ENCODE measurements at places on chromosomes 7 and 10.
A peak's percentile ranks its signal among the peaks of the same experiment; 100 is the strongest.

- no peak for DNase-seq
Observed at GRCh38 chr7:149620961-149621360, 123.4 kb upstream of the ZNF746 start.

GRCh38 chr7:102288285-102288930 is 1.7 kb downstream of the SH2B2 start:
- DNase-seq, result peak; percentile 44

- DNase-seq, result no peak
Observed at GRCh38 chr10:89158446-89158845, 48.7 kb downstream of the CH25H start.

GRCh38 chr10:114920459-114920858 is 17.5 kb upstream of the TRUB1 start:
- no peak for DNase-seq

GRCh38 chr10:60203993-60204618 is 185.6 kb downstream of the ANK3 start:
- DNase-seq, result peak; percentile 69

GRCh38 chr10:101693651-101693977 is 1.4 kb downstream of the FBXW4 start:
- DNase-seq, result no peak

DNA sequence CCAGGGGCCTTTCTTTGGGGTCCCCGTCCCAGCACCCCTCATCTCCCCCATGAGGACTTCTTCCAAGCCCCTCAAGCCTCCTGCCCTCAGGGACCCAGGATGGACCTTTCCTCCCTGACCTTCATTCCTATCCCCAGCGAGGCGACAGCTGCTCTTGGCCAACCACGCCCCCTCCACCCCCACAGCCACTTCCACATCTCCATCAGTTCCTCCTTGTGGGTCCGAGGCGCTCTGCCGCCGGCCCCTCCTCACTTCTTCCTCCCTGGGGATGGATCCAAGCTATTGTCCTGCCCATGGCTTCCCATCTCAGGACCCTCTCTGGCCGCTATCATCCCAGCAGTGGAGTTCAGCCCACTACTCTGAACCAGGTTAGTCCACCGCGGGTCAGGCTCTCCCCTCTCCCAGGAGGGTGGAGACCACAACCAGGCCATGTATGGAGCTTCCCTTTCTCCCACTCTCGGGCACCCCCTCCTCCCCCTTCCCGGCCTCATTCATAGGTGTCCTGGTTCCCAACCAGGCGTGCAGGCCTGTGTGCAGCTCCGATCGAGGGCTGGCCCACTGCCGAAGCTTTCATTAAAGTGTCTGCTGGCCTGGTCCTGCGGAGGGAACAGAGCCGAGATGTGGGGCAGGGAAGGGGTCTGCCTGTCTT is 1.7 kb upstream of the SH2B2 start:
- DNase-seq, result peak; percentile 44

GRCh38 chr10:86969421-86970041 is 1.2 kb downstream of the ADIRF start:
- peak; percentile 44 for DNase-seq

- peak; percentile 50 for DNase-seq
Observed at GRCh38 chr7:135335628-135336139, 102.0 kb downstream of the STRA8 start.

GRCh38 chr10:129448086-129448485 is 19.0 kb upstream of the MGMT start:
- no peak for DNase-seq

DNA sequence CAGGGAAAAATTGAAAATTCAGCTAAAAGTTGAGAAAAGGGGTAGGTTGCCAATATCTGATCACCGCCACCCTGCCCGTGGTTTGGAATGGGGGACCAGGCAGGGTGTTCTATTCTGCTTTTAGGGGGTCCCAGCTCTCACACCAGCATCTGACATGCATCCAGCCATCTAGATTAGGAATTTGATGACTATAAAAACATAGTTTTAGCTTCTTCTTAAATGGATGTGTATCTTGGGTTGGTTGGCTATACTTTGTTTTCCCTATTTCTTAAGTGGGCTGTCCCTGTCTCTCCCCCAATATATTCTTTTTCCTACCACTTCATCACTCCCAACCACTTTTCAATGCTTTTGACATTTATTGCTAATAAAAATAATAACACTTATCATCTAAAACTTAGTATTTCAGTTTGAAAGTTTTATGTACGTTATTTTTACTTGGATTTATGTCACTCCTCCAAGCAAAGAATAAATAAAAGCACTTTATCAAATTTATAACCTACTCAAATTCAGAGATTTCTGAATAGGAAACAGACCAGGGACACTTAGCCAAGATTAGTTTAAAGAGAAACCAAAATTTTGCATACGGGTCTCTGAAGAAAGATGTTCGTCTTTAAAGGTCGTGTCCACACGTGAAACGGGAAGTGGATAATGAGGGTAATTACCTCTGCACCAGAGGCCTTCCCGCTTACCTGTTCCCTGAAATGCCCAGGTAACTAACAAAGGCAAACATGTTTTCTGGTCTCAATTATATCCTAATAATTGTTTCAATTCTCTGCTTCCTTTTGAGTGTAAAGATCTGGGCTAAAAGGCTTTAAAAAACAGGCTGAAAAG is 233.2 kb upstream of the AUTS2 start:
- no peak for DNase-seq

- no peak for DNase-seq
Observed at GRCh38 chr7:148915211-148915610, 31.1 kb upstream of the EZH2 start.

DNA sequence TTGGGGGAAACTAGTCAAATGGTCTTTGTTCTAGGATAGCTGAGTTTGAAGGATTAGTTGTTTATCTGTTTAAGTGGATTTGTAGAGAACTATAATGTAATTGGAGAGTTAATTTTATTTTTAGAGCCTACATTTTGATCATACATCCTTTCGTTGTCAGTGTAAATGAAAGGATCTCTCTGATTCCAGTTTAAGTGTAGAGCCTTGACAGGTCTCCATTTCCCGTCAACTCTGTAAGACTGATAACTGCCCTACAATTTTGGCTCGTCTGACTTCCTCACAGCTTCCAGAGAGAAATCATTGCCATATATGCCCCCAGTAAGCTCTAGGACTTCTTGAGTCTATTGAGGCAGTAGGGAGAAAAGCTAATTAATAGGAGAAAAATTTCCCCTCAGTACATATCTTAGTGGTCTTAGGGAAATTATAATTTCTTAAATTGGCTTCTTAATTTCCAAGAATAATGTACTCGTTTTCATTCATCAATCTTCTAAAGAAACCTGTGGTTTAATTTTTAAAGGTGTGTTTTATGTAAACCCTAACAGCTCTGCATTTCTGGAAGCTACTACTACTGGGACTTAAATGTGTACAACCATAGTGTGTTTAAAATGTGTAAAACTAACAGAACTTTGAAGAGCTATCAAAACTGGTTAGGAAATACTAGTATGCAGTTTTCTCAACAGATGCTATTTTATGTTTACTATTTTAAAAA is 3.8 kb downstream of the KMT2E start:
- DNase-seq, result no peak

GRCh38 chr7:151579644-151580043 is 59.9 kb upstream of the RHEB start:
- no peak for DNase-seq

DNA sequence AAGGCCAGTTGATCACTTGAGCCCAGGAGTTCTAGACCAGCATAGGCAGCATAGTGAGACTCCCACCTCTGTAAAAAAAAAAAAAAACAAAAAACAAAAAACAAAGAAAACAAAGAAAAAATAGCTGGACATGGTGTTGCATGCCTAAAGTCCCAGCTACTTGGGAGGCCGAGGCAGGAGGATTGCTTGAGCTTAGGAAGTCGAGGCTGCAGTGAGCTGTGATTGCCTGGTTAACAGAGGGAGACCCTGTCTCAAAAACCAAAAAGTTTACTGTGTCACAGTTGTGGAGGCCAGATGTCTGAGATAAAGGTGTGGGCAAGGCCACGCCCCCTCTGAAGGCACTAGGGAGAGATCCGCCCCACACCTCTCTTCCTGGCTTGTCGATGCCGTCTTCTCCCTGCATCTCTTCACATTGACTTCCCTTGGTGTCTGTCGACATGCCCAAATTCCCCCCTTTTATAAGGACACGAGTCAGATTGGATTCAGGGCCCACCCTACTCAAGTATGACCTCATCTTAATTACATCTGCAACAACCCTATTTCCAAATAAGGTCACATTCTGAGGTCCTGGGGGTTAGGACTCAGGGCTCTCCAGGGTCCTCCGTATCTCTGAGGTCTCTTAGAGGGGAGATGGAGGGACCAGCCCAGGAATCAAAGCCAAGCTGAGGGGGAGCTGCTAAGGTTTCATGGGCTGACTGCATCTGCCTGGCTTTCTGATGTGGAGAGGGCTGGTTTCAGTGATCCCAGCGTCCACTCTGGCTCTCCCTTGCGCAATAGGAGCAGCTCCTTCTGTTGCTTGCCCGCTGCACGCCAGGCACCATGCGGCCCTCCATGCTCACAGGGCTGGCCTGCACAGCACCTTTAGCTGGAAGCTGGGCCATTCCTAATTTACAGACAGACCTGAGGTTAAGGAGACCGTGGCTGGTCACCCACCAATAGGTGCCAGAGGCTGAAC is 23.1 kb downstream of the AGAP3 start:
- DNase-seq, result no peak

- no peak for DNase-seq
Observed at GRCh38 chr7:27520815-27521790, 141.6 kb downstream of the HIBADH start.

DNA sequence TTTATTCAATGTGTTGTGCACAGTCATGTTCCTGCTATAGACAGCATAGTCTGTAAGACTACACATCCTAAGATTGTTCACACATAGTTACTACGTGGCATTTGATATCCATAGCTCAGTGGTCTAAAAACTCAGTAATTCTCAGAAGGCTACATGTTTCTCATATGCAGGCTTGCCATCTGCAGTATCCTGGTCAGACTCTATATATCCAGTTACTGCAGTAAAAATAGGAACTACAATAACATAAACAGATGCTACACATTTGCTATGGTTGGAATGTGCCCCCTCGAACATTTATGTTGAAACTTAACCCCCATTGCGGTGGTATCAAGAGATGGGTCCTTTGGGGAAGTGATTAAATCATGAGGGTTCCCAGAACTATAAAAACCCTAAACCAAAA is 1377.8 kb upstream of the LRRTM3 start:
- DNase-seq, result no peak

DNA sequence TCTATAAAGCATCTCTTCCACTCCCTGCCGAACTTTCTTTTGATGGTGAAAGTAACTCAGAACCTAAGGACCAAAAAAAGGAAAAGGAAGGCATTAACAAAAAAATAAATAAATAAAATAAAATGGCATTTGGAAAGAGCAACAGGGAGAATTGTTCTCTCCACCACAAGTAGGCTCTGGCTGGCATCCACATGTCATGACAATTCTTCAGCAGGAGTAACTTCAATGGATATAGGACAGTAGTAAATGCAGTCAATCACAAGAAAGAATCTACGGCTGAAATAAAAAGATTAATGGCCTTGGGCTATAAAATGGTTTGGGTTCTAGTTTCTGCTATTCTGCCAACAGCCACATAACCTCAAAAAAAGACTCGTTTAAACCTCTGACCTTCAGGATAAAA is 23.9 kb downstream of the NCAPG2 start:
- DNase-seq, result no peak

GRCh38 chr10:92238586-92239098 is 52.2 kb downstream of the CPEB3 start:
- peak; percentile 57 for DNase-seq

DNA sequence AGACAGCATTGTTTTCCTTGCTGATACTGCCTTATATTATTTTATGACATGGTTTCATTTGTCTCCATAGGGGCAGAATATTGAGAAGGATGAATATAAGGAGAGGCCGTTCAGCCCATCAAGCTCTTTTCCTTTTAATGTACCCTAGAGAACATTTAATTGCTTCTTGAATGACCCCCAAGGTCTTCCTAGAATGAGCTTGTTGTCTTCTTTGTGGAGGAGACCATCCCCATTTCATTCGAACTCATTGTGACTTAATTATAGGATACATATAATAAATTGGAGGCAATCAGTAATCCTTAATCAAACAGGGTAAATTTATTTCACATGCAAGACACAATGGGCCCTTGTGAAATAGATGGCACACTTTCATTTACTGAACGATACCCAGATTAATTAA is 231.3 kb downstream of the MDFIC start:
- DNase-seq, result no peak

DNA sequence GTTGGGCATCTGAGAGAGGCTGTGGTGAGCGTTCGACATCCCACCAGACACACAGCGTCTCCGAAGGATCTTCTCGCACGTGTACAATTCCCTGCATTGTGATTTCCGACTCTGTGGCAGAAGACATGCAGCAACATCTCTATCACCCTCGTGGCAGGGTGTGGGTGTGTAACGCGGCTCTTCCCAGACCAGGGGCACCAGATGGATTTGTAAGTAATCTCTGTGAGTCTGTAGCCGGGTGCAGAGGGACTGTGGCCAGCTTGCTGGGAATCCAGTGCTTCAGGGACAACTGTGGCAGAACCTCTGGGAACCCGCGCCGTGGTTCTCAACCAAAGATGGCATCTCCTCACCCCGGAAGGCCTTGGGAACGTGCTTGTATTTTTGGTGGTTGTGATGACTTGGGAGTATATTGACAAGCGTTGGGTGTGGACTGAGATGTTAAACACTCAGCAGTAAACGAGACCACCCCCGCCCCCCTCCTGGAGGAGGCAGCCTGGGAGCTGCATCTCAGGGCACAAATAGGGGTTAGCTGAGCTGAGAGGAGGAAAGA is 21.2 kb downstream of the FOXL3 start:
- no peak for DNase-seq

GRCh38 chr10:122112625-122113160 is 123.7 kb downstream of the TACC2 start:
- peak; percentile 54 for DNase-seq

DNA sequence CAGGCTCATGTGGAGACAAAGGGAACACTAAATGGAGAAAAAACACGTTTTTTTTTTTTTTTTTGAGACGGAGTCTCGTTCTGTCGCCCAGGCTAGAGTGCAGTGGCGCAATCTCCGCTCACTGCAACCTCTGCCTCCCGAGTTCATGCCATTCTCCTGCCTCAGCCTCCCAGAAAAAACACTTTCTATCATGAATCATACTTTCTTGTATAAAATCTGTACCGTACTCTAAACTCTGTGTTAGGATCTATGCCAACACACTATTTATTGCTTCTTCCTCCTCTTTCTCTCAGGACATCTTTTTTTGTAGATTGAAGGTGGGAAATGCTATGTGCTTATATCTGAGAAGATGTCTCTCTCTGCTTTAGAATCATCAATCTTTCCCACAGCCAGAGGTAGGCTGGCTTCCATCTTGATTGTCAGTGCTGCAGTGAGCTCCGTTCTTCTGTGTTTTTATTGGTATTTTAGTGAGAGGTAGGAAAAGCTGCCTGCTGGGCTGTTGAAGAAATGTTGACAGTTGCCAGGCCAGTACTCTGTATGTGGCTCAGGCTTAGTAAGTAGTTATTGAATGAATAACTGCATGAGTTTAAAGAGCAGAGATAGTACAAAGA is 101.1 kb downstream of the GPR85 start:
- DNase-seq, result no peak

All from cerebellar cortex (tissue), 1 donor.